Activated CD4-positive, alpha-beta T cell treated with anti-CD3 and anti-CD28 coated beads, Interleukin-10, Interleukin-2, amounts not matched to agents 100 ng/mL and 50 ng/mL, durations not matched to agents 16 hours and 8 hours (primary cell): ENCODE measurements at places on chromosomes 3 and 15.

DNA sequence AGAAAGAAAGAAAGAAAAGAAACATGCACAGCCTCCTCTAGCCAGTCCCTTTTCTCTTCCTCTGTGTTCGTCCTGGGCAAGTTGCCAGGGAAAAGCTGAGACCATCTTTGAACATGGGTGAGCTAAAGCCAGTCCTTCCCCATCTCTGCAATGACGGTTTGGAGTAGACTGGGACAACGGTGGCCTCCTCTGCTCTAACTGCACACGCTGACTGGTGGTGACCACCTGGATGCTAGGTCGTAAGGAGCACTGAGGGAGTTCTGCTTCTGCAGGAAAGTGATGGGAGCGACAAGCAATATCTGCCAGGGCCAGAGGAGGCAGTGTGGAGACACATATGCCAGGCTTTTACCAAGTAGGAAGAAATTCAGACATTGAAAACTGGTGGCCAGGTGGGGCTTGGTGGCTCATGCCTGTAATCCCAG lies 111.7 kb downstream of the NUP210 start:
- DNase-seq = peak; percentile 17

DNA sequence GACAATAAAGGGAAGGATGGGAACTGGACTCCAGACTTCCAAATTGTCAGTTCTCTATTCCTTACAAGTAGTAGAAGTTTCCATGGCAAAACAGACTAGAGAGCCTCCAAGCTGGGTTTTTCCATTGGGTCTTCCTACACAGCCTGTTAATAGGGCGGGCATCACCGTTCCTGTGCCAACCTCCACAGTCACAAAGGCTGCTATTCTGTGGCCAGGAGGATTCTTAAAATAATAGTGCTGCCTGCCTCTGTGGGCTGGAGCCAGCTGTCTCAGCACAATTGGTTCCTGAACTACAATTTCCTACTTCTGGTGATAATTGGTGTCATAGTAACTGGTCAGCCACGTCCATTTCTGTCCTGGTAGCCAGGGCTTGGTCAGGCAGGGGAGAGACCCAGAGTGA lies 38.6 kb downstream of the LYZL4 start:
- DNase-seq = no peak

GRCh38 chr15:22827125-22827524 lies 11.3 kb upstream of the NIPA2 start:
- DNase-seq = no peak

DNA sequence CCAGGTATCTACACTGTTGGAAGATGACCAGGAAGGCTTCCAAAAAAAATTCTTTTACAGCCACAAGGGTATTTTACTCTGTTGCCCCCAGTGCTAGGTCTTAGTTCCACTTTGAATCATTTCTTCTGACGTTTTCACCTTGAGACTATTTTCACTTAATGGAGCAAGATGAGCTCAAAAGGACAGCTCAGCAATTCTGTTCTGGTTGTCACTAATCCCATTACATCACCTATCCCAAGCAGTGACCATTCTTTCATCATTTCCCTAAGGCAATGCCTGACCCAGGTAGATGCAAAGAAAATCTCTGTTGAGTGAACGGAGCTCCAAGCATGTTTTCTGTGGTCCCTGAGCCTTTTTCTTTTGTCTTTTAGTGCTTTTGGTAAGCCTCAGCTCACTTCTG lies 210.0 kb downstream of the KCNAB1 start:
- no peak for DNase-seq

- peak; percentile 77 for DNase-seq
Observed at GRCh38 chr3:60017631-60018030, 967.8 kb upstream of the CFAP20DC start.

- no peak for DNase-seq
Observed at GRCh38 chr15:57873564-57874209, 167.2 kb downstream of the POLR2M start.

DNA sequence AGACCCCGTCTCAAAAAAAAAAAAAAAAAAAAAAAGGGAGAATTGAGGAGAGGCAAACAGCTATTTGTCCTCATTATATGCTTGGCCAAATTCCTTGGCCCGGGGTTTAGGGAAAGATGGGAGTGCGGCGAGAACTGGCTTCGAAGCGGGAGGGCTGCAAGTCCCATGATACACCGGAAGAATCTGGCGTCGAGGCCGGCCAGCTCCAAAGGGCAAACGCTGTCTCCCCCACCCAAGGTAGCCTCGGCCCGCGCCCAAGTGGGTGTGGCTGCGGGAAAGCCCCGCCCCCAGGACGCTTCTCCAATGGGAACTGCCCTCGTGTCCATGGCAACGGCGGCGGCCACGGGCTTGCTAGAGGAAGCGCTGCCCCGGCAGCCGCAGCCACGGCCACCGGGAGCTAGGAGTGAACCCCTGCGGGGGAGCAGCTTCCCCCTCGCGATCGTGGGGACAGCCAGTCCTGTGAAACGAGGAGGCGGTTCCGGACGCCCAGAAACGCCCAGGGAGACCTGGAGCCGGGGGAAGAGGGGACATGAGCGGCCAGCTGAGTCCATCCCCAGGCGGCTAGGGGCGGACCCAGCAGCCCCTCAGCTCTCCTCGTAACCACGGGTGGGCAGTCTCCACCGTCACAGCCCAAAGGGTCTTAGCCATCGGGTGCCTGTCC lies at the start of gene TTLL13:
Gene TTLL13, plus strand, starts transcription at position 354 of the 661 bp plus-strand sequence. CDS start 1,075 bp downstream, outside the sequence.
- peak; percentile 68 for DNase-seq

- DNase-seq = no peak
Observed at GRCh38 chr3:19738846-19739245, 195.2 kb downstream of the EFHB start.

DNA sequence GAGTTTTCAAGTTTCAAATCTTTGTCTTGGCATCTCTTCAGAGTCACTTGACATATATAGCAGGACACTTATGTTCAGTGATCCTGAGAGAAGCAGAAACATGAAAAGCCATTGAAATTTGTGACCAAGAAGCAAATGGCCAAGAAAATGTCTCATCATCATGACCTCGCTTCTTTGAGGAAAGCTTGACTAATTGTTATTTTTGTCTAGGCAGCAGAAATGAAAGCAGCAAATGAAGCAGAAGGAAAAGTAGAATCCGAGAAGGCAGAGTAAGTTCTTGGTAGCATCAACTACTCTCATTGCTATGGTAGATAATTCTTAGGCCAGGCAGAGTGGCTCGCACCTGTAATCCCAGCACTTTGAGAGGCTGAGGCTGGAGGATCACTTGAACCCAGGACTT lies 127.7 kb upstream of the CHRM5 start:
- DNase-seq = no peak

DNA sequence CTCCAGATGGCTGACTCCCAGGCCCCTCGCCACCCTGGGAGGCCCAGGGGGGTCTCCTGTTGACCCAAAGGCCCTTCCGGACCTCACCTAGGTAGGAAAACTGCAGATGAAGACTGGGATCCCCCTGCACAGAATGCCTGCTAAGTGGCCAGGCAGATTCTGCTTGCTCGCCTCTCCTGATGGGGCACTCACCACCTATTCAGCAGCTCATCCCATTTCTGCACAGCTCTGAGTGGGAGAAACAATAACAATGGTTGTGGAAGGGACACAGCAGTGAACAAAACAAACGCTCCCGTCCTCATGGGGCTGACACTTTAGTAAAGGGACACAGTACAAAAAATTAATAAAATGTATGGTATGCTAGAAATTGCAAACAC lies 24.9 kb upstream of the FGD5 start:
- no peak for DNase-seq

DNA sequence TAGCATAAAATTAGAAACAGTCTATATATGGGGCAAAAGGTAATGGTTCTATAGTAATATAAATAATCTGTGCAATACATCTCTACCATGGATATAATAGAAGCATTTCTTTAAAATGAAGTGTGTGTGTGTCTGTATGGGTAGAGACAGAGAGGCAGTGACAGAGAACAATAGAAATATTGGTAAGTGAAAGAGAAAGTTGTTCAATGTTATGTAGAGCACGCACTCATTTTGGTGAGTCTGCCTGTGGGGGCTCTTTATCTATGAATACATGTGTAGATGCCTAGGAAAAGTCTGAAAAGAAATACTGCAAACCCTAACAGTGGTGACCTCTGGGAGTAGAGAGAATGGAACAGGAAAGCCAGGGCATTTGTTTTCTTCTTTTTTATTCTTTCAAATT lies 182.6 kb downstream of the STAC start:
- no peak for DNase-seq

GRCh38 chr3:130981469-130981868 lies 45.2 kb downstream of the ASTE1 start:
- DNase-seq = no peak

- peak; percentile 6 for DNase-seq
Observed at GRCh38 chr3:79846148-79846933, 78.5 kb upstream of the ROBO1 start.

GRCh38 chr3:25711090-25711489 lies 46.4 kb upstream of the TOP2B start:
- no peak for DNase-seq
